ENCODE measurements at places on chromosomes 4 and X.

- no peak for DNase-seq
Measured at GRCh38 chr4:113759696-113760093, 1.8 kb downstream of the CAMK2D start.

DNA sequence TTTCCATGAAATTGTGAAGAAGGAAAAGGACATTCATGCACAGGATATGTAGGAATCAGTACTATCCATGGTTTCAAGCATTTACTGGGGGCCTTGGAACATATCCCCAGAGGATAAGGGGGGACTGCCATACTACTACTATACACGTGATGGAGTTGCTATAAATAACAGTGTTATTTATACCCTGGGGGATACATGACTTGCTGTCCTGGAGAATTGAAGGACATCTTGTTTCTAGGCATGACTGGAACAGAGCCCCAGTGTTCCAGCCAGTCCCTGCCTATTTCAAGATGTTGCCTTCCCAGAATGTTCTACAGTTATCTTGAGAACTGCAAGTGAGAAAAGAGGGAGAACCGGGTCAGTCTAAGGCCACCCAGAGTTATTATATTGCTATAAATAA is 39.6 kb upstream of the ZNF81 start:
- DNase-seq = no peak

GRCh38 chr4:87981486-87981885 is 6.0 kb downstream of the SPP1 start:
- DNase-seq = no peak

- no peak for DNase-seq
Measured at GRCh38 chr4:72348701-72349100, 220.3 kb downstream of the ADAMTS3 start.

DNA sequence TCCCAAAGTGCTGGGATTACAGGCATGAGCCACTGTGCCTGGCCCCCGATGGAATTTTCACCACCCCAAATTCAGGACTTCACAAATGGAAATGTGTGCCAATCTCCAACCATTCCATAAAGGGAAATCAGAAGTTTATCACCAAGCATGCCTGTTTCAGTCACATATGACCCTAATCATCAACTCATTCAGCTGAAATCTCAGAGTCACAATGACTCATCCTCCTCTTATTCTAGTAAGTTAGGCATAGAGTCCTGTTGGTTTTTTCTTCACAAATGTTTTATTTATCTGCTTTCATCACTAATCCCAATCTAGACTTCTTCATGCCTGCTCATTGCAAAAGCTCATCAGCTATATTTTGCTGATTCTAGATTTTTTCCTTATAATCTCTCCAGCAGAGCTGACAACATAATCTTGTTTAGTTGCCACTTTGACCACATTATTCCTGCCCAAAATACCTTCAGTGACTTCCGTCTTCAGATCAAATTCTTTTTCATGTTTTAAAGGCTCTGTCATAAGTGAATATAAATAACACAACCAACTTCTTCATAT is 83.3 kb downstream of the SLC7A11 start:
- DNase-seq = no peak

DNA sequence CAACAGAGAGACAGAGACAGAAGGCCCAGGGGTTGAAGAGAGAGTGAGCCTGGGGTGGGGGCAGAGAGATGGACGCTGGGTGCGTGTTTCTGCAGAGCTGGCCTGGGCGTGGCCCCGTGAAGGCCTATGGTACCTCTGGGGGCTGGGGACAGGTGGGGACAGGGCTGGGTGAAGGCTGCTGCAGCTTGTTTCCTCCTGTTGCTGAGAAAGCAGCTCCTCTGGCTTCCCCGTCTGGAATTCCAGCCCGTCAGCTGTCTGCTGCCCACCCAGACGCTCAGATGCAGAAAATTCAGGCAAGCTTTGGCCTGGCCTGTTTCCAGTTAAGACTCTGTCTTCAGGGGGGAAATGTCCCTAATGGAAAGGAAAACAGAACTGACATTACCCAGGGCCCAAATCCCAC is 76.8 kb upstream of the PSAPL1 start:
- no peak for DNase-seq

GRCh38 chr4:185920171-185920570 is 108.2 kb upstream of the SORBS2 start:
- DNase-seq = no peak

GRCh38 chr4:898869-899555 is 33.1 kb downstream of the GAK start:
- no peak for DNase-seq

DNA sequence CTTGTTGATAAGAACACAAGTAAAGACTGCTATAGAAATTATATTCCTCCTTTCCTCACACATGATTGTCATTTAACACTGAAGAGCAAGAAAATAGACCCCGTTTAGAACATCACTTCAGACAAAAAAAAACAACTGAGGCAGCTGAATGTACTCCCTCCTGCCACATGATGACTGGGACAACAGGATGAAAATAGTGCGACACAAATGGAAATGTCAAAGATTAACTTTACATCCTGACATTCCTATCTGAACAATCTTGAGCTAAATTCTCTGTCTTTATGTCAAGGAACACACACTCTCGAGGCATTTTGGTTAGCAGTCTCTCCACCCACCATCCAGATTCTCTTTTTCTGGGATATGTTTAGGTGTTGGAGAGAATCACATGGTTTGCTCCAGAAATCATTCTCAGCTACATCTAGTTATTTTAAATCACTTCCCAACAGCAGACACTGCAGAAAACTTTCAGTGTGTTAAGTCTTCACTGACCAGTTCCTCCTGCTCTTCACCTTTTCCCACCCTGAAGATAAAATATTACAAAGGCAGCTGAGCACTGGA is 16.3 kb upstream of the KCNIP4 start:
- no peak for DNase-seq

GRCh38 chr4:25029479-25030276 is 1.1 kb downstream of the LGI2 start:
- DNase-seq = no peak

DNA sequence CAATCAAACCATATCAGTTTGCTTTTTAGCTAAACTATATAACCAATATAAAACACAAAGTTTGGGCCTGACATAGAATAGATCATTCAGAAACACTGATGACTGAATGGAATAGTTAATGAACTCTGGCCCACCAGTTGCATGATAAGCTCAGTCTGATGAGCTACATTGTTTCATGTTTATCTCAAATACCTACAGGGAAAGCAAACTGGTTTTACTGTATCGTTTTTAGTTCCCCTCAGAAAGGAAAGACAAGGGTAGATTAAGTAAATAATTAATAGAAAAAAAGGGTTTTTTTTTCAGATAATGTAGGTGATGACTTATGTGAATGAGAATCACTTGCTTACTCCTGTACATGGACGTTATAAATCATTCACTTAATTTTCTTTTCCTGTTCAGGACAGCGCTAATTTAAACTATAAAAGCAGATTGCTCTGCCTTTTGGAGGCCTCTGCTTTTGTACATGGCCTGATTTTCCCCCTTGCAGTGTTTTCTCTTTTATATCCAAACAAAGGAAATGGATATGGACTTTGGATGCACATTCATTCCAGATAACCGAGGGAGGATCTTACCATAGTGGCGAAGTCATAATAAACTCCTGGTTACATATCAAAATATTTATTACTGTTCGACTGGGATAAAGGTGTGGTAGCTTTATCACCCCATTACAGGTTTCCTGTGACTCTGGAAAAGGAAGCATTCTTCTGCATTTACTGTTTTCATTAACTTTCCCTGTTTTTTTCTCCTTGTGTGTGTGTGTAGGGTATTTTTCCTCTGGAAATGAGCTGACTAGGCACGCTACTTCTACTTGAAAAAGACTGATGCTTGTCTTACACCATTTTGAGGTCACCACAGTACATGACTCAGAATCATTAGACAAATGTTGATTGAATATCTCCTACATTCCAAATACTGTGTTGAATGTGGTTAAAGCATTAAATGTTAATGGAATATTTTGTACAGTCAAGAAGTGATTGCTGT is 373.1 kb upstream of the HS3ST1 start:
- no peak for DNase-seq

DNA sequence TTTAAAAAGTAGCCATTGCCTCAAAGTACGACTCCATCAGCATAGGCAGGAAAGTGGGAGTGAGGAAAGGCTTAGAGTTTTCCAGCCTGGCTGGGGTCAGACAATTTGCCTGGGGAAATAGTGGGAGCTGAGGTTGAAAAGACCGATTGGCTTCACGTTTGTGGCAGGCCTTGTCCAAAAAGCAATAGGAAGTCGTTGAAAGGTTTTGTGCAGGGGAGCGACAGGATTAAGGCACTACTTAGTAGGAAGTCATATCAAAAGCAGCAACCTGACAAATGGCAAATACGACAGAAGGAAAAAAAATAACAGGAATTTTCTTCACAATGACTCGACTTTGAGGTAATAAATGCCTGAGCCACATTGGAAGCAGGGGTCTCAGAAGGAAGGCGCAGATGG is 691 bp upstream of the EREG start:
- no peak for DNase-seq

- DNase-seq = no peak
Measured at GRCh38 chr4:38769857-38770256, 12.9 kb downstream of the TLR10 start.

DNA sequence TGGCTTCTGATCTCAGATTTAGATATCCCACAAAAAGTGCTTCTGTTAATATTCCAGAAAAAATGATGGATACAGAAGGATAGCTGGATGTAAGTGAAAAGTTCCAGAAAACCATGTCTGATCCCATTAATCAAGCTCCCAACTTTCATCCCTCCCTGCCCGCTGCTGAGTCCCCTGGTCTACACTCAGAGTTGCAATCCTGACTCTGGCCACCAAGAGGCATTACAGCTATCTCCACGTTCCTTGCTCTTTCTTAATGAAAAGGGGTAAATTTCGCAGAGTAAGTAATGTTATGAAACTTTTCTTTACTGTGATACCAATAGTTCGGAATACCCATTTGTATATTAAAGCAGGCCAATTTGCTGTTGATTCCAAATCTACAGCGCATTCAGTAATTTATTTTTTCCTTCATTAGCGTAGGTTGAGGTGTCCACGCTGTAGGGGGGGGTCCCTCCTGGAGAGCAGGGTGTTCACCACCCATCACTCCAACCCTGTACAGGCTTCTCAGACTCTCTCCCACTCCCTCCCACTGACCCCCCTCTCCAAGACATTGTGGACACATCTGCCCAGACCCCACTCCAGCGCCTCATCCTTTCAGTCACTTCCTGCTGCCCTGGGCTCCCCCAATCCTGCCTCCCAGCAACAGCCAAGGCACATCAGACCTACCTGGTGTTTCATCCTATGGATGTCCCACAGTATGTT is 55.1 kb downstream of the RAB40A start:
- no peak for DNase-seq

DNA sequence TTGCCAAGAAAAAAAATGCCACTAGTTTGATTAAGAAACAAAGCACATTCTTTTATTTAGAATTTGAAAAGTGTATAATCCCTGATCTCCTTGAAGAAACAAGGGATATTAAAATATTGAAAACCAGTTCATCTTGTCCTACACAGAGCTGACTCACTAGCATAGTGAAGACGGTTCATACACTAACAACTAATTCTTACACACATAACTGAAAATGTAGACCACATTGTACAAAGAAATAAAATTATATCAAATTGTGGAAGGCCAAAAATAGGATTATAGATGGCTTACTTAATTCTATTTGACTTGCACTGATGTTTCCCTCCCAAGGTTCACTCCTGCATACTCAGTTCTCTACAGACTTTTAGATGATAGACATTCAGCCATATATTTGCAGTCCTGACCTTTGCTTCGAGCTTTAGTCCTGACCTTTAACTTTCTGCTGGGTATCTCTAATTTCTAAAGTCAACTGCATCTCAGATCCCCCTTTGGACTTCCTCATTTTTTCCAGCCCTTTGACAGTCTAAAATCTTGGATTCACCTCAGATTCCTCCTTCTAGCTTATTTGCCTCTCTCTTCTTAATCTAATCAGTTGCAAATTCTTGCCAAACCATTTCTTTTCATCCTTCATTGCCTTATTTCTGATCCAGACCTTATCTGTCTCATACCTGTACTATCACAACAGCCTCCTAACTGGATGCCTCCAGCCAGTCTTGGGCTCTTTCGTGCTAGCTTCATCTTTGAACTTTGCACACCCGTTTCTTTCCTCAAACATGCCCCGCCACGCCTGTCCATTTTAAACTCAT is 4.5 kb upstream of the WWC2 start:
- DNase-seq = no peak

- no peak for DNase-seq
Measured at GRCh38 chrX:16992951-16993350, 46.5 kb downstream of the REPS2 start.

DNA sequence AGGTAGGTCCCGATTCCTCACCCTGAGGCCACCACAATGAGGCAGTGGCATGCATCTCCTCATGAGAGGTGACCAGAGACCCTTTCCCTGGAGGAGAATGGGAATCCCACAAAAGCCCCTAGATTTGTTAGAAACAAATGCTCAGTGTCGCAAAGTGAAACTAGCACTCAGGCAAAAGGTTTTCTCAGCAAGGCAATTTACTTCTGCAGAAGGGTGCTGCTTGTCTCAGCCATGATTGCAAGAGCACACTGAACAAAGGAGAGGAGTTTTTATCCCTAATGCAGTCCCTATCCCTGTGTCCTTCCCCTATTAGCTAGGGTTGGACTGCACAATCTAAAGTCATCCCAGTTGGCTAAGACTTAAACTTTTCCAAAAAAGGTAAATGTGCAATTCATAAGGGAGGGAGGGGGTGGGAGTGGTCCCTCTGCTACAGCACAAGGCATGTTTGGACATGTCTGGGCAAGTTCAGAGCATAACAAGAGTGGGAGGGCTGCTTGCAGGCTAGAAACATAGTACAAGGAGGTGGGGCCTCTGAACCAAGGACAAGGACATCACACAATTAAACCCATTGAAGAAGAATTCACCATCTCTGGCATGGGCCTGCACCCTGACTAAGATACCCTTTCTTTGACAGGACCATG is 185.3 kb downstream of the CCNG2 start:
- no peak for DNase-seq

GRCh38 chr4:24720436-24720835 is 74.9 kb upstream of the SOD3 start:
- DNase-seq = no peak

DNA sequence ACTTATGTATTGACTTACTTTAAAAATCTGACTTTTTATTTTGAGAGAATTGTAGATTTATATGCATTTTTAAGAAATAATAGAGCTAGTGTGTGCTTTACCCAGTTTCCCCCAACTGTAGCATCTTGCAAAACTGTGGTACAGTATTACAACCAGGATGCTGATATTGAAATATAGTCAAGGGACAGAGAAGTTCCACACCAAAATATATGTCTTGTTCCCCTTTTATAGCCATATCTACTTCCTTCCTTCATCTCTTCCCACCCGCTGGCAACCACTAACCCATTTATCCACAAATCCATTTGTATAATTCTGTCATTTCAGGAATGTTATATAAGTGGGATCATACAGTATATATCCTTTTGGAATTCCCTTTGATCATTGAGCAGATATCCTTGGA is 16.8 kb downstream of the KDM6A start:
- no peak for DNase-seq

GRCh38 chr4:109511414-109511813 is 48.6 kb upstream of the MCUB start:
- DNase-seq = no peak

All from substantia nigra (tissue), 51 donors.